ENCODE measurements at places on chromosomes 7 and 10.

DNA sequence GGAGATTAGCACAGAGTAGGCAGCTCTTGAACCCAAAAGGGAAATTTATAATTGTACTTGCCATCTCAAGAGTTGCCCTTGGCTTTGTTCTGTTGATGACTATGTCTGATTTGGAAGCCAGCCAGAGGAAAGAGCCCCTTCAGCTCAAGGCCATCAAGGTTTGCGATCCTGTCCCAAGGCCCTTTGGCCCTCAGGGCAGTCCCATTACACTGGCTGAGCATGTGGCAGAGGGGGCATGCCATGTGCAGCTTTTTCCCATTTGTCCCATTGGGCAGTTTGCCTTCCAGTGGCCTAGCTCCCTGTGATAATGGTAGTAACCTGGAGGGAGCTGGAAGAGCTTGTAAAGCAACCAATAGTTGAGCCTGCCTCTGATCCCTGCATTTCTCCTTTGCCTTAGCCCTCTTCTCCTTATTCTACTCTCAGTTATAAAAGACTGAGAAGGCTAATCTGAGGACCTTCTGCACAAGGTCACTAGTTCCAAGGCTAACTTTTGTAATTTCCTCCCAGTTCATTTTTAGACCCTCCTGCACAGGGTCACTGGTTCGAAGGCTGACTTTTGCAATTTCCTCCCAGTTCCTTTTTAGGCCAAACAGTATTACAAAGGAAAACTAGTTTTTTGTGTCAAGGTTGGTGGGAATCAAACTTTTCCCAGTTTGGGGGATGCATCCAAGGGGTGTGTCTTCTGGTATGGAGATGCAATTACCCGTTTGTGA, 31.0 kb upstream of the ARHGAP12 start:
- no peak for DNase-seq

GRCh38 chr10:123521076-123521475, 145.1 kb upstream of the GPR26 start:
- no peak for DNase-seq

DNA sequence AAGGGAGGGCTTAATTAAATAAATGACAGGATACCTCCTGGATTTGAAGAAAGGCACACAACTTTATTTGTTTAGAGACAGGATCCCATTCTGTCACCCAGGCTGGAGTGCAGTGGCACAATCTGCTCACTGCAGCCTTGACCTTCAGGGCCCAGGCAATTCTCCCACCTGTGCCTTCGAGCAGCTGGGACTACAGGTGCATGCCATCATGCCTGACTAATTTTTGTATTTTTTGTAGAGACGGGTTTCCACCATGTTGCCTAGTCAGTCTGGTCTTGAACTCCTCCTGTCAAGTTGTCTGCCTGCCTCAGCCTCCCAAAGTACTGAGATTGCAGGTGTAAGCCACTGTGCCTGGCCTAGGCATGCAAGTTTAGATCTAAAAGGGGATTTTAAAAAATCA, 272.7 kb upstream of the MBL2 start:
- DNase-seq: no peak

DNA sequence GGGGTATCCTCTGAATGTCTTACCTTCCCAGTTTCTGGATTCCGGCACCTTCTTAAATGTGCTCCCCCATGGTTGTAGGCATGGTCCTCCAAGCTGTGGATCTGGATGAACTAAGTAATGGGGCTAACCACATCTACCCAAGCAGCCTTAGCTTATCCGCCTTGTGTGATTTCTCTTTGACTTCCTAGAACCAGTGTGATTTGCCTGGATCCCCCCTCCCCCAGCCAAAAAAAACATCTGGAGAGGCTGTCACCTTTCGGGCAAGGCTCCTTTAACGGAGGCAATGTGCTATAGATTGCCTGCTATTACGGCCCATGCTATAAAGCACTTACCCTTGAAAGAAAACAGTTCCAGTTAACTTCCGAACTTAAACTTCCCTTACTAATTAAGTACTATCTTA, 33.9 kb downstream of the C1GALT1 start:
- DNase-seq: no peak

GRCh38 chr10:69825604-69826003, 23.9 kb downstream of the COL13A1 start:
- no peak for DNase-seq

- no peak for DNase-seq
Observed at GRCh38 chr7:25646726-25647413, 418.6 kb upstream of the NPVF start.

DNA sequence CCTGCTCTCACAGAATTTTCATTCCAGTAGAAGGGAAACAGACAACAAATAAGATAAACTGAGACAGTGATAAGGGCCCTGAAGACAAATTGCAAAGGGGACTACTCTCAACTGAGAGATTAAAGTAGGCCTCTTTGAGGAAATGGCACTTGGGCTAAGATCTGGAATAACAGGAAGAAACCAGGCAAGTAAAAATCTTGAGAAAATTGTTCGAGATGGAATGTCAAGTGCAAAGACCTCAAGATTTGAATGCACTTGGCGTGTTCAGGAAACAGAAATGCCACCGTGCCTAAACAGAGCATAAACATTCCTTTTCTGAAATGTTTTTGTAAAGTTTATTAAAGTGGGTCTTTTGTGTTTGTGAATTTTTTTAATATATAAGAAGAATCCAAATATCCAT, 10.7 kb downstream of the ARMH3 start:
- no peak for DNase-seq

DNA sequence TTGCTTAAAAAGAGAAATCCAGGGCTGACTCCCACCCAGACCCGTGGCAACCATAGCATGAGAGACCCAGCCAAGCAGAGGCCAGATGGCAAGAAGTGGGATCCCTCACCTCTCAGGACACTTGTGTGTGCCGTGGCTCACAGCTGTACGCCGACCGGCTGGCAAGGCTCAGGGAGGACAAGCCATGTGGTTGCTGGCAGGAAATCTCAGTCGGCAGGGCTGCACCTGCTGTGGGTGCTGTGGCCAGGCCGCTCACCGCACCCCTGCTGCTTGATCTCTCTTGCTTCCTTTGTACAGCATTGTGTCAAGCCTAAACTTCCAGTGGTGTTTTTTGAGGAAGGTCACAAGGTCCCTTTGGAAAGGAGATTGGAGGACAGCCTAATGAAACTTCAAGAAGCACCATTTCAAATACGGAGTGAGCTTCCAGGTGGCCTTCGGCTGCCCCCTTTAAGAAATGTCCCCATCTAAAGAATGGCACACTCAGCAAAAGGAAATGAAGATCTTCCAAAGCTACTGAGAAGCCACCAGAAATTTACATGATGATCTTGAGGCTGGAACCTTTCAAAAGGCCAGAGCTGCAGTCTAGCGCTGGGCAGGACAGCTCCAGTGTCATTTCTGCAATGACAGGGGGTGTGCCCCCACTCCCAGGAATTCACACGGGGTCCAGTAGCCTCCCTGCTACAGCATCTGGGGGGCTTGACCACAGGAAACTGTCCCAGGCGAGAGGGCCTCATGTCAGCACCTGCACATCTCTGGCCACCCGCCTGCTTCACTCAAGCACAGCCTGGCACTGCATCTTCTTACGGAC, 409.0 kb upstream of the MGMT start:
- DNase-seq: peak; percentile 97

DNA sequence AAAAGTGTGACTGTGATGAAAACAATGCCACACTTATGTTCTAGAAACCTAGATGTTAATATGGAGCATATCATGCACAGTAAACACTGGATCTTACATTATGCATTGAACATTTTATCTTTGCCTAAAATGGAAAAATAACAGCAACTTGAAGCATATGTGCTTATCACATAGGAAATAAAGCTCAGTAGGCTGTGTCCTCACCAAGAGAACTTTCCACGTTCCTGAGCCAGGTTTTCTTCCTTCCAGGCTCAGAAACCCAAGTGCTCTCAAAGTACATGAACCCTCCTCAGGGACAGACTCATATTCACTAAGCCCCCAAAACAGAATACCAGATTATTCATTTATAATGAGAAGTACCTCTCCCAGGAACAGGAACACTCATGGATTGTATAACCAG, 79.4 kb upstream of the PRKAR2B start:
- no peak for DNase-seq

DNA sequence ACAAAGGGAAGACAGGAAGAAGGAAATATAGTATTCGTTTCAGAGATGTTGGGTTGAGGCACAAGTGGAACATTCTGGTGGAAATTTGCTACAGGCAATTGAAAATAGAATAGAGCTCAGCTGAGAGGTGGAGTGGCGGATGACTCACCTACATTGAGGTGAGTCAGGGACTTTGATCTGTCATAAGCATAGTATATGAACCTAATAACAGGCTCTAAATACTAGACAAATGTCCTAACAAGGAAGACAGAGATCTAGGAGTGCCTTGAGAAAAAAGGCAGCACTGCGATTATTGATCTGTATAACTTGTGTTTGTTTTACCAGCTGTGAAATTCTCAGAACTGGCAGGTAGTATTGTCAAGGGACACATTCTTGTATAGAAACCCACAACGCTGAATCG, 907 bp upstream of the IFRD1 start:
- DNase-seq: peak; percentile 59

- no peak for DNase-seq
Observed at GRCh38 chr10:28842321-28842720, 165.0 kb downstream of the BAMBI start.

GRCh38 chr10:53135897-53136253, 363.3 kb upstream of the MBL2 start:
- no peak for DNase-seq

- no peak for DNase-seq
Observed at GRCh38 chr10:96831200-96831866, 765 bp upstream of the LCOR start.

GRCh38 chr7:73880755-73881328, 19.9 kb downstream of the TMEM270 start:
- no peak for DNase-seq

GRCh38 chr7:94391726-94392392, 2.8 kb upstream of the COL1A2 start:
- DNase-seq: no peak

DNA sequence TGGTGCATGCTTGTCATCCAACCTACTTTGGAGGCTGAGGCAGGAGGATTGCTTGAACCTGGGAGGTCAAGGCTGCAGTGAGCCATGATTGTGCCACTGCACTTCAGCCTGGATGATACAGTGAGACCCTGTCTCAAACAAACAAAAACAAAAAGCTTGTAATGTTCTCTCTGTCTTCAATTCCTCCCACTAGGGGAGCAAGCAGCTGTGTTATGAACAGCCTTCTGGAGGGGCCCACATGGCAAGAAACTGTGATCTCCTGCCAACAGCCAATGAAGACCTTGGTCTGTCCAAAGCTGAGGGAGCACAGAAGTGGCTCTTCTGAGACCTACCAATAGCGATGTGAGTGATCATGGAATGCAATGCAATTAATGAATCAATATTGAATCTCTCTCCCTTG, 229.2 kb downstream of the SEC23IP start:
- DNase-seq: no peak

DNA sequence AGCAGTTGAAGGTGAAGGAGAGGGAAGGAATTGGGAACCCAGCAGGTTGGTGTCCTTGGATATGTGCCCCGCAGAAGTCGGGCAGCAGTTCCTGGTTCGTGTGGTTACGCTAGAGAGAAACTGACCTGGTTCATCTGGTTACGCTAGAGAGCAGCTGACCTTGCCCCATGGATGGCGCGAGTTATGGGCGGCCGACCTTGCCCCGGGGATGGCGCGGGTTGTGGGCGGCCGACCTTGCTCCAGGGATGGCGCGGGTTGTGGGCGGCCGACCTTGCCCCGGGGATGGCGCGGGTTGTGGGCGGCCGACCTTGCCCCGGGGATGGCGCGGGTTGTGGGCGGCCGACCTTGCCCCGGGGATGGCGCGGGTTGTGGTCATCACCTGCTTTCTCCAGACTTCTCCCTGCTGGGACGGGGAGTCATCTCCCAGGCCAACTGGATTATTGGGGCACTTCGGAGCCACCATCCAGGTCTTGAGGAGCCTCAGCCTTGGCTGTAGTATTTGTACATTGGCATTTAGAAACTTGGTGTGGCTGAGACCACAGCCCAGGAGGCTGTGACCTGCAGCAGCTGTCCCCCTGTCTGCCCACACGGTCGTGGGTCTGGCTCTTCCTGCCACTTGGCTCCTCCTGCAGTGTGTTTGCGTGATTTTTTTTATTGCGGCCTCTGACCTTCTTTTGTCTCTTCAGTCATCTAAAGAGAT, 6.1 kb downstream of the GET4 start:
- no peak for DNase-seq

- peak; percentile 56 for DNase-seq
Observed at GRCh38 chr7:17640730-17641377, 299.4 kb downstream of the SNX13 start.

- peak; percentile 18 for DNase-seq
Observed at GRCh38 chr7:120920591-120921274, 29.8 kb upstream of the ING3 start.

GRCh38 chr7:93828260-93828659, 62.3 kb downstream of the TFPI2 start:
- DNase-seq: no peak

DNA sequence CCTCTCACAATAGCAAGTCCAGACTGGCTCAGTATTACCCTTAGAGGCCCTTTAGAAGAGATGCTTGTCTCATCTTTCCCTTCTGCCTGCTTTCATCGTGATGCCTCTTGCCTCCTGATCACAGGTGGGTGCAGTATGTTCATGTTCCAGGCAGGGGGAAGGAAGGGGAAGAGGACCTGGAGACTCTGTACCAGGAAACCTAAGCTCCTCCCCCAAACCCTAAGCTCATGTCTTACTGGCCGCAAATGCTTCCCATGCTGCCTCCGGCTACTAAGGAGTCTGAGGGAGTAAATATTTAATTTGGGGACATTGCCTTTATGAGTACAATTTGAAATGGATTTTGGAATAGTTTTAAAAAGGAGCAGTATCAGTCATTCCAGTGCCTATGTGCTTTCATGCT, 192.6 kb downstream of the CDCA7L start:
- no peak for DNase-seq

DNA sequence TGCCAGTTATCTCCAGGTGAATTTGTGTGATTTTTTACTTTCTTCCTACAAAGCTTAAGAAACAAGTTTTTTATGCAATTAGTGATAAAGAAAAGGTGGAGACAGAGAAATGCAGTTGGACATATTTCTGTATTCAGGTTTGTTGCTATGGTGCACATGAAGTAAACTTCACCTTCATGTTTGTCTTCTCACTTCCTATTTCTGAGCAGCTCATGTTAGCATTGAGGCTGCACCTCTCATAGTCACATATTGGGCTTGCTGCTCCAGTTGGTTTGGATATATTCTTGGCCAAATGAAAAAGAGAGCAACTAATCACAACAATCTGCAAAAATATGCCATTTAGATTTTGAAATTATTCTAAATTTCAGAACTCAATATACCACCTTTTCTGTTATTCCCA, 475.6 kb upstream of the ZWINT start:
- DNase-seq: no peak

DNA sequence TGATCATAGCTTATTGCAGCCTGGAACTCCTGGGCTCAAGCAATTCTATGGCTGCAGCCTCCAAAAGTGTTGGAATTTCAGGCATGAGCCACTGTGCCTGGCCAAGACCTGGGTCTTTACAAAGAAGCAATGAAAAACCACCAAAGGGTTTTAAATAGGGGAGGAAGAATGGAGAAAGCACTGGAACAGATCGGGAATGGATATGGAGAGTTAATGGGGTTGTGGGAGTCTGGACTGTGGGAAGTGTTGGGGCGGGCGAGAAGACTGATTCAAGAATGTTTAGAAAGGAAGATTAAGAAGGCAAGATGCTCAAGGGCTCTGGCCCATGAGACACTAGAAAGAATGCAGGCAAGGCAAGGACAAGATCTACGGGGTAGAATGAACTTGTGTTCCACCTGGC, 98.5 kb downstream of the CARD11 start:
- no peak for DNase-seq

- no peak for DNase-seq
Observed at GRCh38 chr10:2790396-2791188, 276.8 kb upstream of the PFKP start.

GRCh38 chr7:106568680-106569499, 92.1 kb downstream of the CCDC71L start:
- peak; percentile 48 for DNase-seq

Measured in common myeloid progenitor, CD34-positive (primary cell).